ENCODE measurements at places on chromosomes 11 and 22.
A peak's percentile ranks its signal among the peaks of the same experiment; 100 is the strongest.

DNA sequence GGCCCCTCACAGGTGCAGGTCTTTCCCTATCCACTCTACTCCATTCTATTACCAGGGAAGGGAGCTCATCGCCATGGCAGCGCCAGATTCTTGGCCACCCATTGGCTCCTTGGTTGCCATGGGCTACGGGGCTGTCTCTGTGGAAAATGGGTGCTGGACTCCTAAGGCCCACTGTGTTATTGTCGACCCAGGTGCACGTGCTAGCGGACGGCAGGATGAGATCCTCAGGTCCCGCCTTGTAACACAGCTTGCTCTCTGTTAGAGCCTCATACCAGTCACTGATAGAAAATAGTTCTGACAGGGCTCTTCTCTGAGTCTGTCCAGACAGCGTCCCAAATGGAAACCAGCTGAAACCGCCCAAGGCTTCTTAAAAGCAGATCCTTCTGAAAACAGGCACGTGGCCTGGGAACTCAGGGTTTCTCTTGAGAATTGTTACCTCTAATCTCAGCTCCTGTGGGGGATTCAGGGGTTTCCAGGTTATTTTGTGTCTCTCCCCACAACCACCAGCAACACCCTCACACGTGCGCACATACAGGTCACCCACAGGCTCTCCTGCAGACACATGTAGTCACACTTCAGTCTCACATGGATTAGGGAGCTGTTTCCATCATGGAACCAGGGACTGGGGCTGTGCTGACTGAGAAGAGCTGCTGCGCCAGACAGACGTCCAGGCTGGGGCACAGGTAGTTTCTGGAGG is 1.5 kb downstream of the TUB start:
- no peak for DNase-seq

DNA sequence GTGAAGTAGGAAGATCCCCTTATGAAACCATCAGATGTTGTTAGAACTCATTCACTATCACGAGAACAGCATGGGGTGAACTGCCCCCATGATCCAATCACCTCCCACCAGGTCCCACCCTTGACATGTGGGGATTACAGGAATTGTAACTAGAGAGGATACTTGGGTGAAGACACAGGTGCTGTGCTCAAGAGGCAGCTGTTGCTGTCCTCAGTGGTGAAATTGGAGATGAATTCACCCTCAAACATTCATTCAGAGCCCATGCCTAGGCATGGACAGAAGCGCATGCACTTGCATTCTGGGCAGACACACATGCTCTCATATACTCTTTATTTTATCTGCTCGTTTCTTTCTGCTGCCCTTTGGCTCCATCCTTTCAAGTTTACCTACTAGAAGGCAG is 385.0 kb downstream of the INSC start:
- DNase-seq = no peak

GRCh38 chr11:78576549-78577097 is 2.0 kb upstream of the NARS2 start:
- no peak for DNase-seq

GRCh38 chr22:48449466-48450187 is 1378.0 kb downstream of the BRD1 start:
- no peak for DNase-seq

DNA sequence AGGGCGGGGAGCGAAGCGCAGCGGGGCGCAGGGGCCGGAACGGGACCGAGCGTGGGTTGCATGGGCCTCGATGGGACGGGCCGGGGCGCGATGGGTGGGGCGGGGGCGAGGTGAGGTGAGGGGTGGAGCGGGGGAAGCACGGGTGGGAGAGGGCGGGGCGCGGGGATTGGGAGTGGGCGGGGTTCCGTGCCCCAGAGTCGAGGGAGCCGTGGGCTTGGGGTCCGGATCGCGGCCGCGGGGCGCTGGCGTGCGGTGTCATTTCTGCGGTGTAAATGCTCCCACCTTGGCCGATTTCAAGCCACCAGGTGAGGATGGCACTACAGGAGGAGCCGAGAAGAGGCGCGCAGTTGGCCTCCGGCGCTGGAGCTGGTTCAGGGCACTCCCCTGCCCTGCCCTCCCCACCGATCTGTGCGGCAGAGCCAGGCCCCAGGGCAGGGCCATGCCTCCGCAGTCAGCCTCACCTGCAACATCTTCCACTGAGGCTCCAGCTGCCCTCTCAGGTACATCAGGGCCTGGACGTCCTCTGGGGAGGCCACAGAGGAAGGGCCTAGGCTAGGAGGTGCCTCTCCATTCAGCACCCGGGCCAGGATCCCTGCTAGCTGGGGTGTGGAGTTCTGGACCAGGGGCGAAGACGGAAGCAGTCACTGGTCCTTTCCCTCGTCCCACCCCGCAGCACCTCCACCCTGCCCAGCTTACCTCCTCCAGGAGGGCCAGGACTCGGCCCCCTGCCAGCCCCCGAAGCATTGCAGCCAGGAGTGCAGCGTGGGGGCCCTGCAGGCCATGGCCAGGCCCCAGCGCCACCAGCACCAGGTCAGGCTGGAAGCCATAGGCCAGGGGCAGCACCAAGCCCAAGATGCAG is 620 bp upstream of the TUBGCP6 start:
- DNase-seq = no peak

DNA sequence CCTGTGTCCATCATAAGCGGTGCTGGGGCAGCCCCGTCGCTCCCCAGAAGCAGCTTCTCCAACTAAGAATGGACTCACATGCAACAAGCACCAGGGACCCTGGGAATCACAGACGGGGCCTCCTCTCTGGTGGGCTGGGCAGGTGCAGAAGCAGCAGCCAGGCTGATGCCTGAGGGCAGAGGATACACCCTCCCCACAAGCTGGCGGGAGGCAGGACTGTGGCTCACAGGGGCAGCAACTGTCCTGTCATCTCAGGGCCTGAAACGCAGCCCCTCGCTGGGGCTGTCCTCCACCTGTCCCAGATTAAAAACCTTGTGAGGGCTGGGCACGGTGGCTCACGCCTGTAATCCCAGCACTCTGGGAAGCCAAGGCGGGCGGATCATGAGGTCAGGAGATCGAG is 3.1 kb upstream of the SBF1 start:
- DNase-seq = no peak

DNA sequence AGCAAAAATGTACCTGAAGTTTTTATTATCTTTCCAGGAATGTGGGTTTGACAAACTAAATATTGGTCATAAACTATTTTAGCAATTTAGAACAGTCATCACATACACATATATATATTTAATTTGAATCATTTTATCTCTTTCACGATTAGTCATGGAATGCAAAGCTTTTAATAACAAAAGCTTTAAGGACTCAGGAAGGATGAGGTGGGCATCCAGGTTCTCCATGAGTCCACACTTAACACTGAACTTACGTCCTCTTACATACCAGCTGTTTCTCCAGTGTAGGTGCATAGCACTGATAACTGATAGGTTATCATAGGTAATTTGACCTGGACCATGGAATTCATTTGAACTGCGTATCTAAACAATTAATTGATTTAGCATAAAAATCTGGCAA is 28.1 kb upstream of the GNAZ start:
- DNase-seq = no peak

GRCh38 chr11:73410627-73411026 is 34.4 kb downstream of the RELT start:
- no peak for DNase-seq

DNA sequence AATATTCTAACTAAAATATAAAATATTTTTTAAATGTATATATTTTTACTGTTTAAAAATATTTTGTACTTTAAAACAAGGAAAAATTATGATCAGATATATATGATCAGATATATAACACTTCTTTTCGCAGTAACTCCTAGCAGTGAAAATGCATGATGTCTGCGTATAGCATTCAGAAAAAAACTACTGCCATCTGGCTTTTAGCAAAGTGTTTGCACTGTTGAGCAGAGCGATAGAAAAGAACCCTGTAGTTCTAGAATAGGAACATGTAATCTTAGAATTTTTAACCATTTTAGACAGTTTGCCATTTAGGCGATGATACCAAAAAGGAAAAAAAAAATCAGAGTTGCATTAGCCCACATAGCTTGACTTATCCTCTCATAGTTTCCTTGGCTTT is 370.4 kb upstream of the ANO3 start:
- no peak for DNase-seq

- no peak for DNase-seq
Observed at GRCh38 chr11:8321876-8322275, 58.2 kb upstream of the LMO1 start.

DNA sequence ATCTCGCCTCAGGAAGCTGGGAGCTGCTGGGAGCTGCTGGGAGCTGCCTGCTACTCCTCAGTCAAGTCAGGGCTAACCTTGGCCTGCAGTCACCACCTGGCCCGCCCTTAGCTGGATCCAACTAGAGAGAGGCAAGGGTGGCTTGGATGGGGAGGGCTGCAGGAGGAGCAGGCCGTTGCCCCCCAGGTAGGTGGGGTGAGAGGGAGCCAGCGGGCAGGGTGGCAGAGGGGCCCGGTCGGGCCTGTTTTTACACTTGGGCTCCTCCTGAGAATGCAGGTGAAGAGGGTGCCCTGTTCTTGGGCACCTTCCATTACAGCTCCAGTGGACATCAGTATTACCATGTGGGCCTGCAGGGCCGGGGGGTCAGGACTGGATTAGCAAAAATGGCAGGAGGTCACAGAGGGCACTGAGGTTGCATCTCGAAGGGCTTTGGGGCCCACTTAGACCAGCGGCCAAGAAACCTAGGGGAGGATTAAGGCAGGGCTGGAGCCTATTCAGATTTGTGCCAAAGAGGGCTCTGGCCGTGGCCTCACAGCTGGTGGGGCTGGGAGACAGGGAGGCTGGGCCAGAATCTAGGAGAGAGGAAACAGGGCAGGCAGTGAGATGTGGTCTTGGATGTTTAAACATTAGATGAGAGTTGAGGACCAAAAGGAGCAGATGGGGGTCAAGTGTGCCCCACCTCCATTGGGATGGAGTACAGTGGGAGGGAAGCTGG is 60.8 kb upstream of the TTLL12 start:
- no peak for DNase-seq

DNA sequence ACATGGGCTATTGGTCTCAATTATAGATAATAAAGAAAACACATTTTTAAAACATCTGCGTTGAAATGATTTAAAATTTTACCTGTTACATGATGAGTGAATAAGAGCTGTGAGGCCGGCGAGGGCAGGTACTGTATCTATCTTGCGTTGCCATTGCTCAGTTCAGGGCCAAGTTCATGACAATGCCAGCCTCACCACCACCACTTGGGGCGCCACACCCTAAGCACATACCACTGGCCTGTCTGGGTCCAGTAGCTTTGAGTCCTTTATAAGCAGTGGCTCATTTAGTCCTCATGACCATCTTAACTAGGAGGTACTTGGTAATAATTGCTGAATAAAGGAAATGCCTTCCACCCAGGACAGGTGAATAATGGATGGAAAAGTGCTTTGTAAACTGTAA is 14.5 kb upstream of the MB start:
- DNase-seq = peak; percentile 55

GRCh38 chr22:47100646-47101200 is 338.3 kb downstream of the TBC1D22A start:
- DNase-seq = no peak
